Fibroblast of skin of left quadriceps (primary cell): ENCODE measurements at places on chromosomes 7 and 10.
A peak's percentile ranks its signal among the peaks of the same experiment; 100 is the strongest.

DNA sequence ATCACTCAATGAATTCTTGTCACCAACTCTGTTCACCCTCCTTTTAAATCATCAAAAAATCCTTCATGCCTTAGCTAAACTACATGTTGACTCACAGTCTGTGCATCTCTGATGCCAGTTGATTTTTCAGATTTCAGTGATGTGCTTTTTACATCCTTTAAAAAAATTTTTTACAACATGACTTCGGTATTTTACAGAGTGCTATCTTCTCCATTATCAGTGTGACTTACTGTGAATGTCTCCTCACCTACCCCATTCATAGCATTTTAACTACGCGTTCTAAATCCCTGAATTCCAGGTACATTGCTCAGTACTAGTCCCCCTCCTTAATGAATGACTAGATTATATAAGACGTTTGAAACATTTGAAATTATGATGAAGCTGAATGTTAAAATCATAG, 98.7 kb downstream of the DNAH11 start:
- DNase-seq, result no peak

DNA sequence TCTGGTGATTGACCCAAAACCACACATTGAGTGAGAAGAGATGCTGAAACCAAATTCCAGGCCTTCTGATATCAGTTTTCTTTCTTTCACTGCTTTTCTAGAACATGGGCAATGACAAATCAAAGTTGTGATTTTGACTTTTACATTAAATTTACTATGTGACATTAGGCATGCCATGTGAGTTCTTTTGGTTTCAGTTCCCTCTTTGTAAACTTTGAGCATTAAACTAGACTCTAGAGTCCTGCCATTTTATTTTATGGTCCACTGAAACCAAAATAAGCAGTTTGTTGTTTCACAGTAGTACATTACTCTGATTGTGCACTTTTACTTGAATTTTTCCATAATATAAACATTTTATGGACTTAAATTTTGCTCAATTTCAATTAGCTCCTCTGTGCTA, 381.1 kb upstream of the SEMA3D start:
- no peak for DNase-seq

GRCh38 chr10:108989976-108990375, 933.3 kb downstream of the XPNPEP1 start:
- no peak for DNase-seq

DNA sequence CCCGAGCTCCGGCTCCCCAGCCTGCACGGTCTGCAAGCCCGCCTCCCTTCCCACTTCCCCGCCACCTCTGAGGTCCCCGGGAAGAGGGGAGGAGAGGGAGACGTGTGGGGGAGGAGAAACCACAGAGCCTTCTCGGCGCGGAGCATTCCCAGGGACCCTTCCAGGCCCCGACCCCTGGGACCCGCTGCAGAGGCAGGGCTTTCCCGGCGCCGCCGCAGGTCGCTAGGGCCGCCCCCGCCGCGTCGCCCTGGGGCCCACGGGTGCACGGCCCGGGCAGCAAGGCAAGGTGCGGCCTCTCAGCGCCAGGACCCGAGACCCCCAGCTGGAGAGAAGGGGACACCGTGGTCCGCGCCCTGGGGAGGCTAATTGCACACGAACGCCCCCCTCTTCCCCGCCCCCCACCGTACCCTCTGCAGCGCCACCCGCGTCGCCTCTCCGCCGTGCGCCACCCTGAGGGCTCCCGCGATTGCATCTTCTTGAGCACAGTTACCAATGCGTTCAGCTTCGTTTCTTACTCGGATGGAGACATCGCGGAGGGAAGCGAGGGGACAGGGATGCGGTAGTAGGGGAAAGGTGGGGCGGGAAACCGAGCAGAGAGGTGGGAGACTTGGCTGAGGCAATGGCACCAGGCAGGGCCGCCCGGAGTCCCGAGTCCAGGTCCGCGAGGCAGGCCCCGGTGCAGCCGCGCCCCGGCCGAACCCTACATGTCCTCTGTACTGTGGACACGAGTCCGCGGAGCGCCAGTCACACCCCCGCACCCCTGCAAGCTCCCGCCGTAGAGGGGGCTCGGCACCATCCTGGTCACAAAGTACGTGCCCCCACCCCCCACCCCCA, 28.9 kb downstream of the SKIDA1 start:
- DNase-seq, result no peak

DNA sequence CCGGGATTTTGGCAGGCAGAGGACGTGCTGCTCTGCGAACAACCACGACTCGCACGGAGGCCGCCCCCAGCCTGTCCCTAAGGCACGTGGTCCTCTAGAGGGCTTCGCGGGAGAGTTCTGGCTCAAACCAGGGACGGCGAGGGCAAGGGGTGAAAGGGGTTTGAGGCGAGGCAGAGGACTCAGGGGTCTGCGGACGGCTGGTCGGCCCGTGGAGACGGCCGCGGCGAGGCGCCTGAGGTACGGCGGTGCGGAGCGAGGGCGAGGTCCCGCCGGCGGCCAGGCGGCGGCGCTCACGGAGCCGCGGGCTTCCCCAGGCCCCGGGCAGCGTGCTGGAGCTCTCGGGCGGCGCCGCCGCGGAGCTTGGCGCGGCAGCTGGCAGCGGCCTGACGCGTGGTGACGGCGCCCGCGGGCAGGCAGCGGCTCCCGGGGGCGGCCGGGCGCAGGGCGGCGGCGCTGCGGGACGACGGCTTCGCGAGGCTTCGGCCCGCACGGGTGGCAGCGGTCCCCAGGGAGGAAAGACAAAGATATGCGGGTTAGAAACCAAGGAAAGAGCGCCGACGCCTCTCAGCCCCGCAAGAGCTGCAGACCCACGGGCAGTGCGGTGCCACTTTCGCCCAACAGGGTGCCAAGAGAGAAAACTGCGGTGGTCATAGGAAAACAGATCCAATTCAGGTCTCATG, 44.8 kb downstream of the ZNF800 start:
- DNase-seq, result peak; percentile 20

DNA sequence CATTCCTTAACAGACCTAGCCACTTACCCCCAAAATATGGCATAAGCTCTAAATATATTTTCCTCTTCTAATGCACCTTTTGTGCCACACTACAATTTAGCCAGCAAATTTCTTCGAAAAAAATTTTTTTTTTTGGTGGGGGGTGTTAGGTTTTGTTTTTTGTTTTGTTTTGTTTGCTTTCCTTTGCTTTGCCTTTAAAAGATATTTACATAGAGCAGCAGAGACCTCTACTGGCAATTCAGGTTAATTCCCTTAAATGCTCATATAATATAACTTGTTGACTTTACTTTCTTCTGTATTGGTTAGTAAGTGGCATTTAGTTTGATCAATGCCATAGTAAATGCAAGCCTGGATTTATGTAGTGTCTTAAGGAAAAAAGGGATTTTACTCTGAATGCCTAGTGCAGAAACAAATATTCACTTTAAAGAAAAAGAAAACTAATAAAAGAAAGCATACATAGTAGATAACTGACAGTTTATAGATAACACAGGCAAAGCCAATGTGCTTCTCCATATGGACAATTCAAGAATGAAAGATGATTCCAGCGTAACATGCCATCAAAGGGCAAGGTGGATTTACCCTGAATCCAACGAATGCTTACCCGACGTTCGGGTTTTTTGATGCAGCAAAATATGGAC, 1250.6 kb downstream of the GATA3 start:
- DNase-seq, result no peak

- no peak for DNase-seq
These were observed 90.3 kb downstream of the GLCCI1 start for GRCh38 chr7:8058852-8059251.

GRCh38 chr10:130708465-130709070, 572.4 kb downstream of the GLRX3 start:
- no peak for DNase-seq

DNA sequence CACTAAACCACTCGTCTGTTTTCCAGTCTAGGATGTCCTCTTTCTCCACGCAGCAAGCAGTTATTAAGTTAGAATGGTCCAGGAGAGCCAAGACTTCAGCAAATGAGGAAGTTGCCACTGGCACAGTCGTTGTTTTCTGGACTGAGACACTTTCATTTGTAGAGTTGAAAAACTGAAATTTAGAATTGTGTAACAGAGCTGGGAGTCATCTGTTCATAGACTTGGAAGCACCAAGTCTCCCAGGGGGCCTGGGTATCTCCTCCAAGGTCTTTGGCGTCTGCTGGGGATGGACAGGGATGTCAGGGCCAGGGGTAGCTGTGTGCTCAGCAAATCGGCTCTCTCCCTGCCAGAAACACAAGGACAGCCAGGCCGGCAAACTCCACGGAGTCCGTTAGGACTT, 208.4 kb downstream of the FANK1 start:
- DNase-seq, result no peak

GRCh38 chr10:100510533-100511308, 8.9 kb downstream of the SEC31B start:
- DNase-seq, result no peak
